ENCODE measurements at places on chromosomes 3 and 15. TPM values are rescaled to one million over a fixed set of nuclear protein-coding genes. Genes with fewer than 3 reads are reported as not detected.

The PAK6 gene
- total RNA-seq, result not detected

The CPN2 gene
- total RNA-seq, result not detected

The SLC24A5 gene
- total RNA-seq, result not detected

The GPR15 gene
- total RNA-seq, result not detected

The SI gene
- total RNA-seq, result not detected

GRCh38 chr3:76061654-76062053 lies 276.3 kb upstream of the ZNF717 start:
- no peak overlapping the region for H3K27ac ChIP-seq
- H3K36me3 ChIP-seq, result no peaks in the 10 kb centered on the region
- no peak for DNase-seq
- H3K4me1 ChIP-seq, result 0 out of 2 replicates have a peak, but pooled peaks cover 2% of the 10 kb centered on the region

GRCh38 chr3:72353236-72354128 lies 494.8 kb downstream of the SHQ1 start:
- H3K36me3 ChIP-seq, result no peaks in the 10 kb centered on the region
- no peak overlapping the region for H3K27ac ChIP-seq
- H3K27me3 ChIP-seq, result no peaks in the 10 kb centered on the region
- DNase-seq, result no peak

- H3K27me3 ChIP-seq, result no peaks in the 10 kb centered on the region
- no peaks in the 10 kb centered on the region for H3K4me1 ChIP-seq
- H3K27ac ChIP-seq, result no peak overlapping the region
- DNase-seq, result no peak
- H3K36me3 ChIP-seq, result no peaks in the 10 kb centered on the region
Measured at GRCh38 chr3:17580901-17581300, 161.5 kb downstream of the TBC1D5 start.

GRCh38 chr3:31948280-31948679 lies 32.8 kb downstream of the OSBPL10 start:
- H3K36me3 ChIP-seq, result no peaks in the 10 kb centered on the region
- H3K27me3 ChIP-seq, result no peaks in the 10 kb centered on the region
- DNase-seq, result no peak

DNA sequence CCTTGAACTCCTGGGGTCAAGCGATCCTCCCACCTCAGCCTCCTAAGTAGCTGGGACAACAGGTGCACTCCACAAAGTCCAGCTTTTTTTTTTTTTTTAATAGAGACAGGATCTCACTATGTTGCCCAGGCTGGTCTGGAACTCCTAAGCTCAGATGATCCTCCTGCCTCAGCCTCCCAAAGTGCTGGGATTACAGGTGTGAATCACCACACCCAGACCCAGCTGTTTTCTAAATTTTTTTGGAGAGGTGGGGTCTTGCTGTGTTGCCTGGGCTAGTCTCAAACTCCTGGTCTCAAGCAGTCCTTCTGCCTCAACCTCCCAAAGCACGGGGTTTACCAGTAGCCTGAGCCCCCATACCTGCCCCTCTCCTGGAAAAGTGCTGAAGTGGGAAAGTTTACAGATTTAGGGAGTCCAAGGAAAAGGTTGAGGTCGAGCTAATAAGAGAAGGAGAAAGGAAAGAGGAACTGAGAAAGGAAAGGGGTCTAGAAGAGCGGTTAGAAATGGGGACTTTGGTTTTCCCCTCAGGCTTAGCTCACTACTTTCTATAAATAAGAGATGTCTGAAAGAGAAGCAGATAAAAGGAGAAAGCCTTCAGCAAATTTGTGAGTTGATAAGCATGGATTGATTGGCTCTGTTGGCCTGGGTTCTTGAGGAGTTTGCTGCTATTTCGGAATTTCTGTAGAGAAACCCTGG lies 23.6 kb downstream of the UBE2E1 start:
- no peaks in the 10 kb centered on the region for H3K27me3 ChIP-seq
- peaks cover 3% of the 10 kb centered on the region for H3K36me3 ChIP-seq
- H3K27ac ChIP-seq, result no peak overlapping the region
- H3K4me3 ChIP-seq, result no peak overlapping the region
- no peak for DNase-seq

- no peak overlapping the region for H3K27ac ChIP-seq
- H3K4me1 ChIP-seq, result no peaks in the 10 kb centered on the region
- no peaks in the 10 kb centered on the region for H3K27me3 ChIP-seq
- H3K4me3 ChIP-seq, result no peak overlapping the region
Measured at GRCh38 chr3:188796122-188796631, 375.6 kb upstream of the TPRG1 start.

DNA sequence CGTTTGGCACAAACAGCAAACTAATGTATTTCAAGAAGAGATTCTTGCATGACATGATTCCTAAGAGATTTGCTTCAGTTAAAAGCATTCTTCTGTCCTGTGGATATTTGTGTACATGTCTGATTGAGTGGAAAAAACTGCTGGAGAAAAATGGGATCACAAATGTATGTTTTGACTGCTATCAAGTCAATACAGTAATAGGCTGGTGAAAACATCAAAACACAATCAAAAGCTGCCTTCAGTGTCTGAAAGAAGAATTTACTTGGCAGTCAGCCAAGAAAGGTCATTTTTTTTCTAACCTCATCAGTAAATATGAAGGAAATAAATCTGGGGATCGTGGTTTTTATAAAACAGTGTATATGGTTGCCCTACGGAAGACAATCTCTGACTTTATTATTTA lies 1214.8 kb downstream of the NSUN3 start:
- H3K27me3 ChIP-seq, result no peaks in the 10 kb centered on the region
- no peaks in the 10 kb centered on the region for H3K36me3 ChIP-seq
- peak; percentile 35 for DNase-seq
- H3K4me1 ChIP-seq, result no peaks in the 10 kb centered on the region

GRCh38 chr3:172622916-172623700 lies 87.8 kb downstream of the NCEH1 start:
- no peaks in the 10 kb centered on the region for H3K27me3 ChIP-seq
- H3K4me1 ChIP-seq, result no peaks in the 10 kb centered on the region
- no peaks in the 10 kb centered on the region for H3K36me3 ChIP-seq
- no peak for DNase-seq
- no peak overlapping the region for H3K27ac ChIP-seq

DNA sequence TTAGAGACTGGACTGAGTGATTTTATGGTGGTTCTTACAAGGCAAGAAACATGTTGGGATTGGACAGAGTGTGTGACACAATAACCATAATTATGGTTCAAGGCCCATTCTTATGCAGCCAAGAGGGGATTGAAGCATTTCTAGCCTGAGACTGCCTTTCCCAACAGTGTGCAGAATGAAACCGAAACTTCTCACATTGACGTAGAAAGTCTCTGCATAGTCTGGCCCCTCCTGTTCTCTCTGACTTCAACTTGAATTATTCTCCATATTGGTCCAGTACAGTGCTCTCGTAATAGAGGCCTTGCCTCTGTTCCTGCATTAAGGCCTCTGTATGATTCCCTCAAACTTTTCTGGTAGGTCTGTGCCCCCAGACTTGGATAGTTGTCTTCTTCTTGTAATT lies 138.3 kb downstream of the DIPK2A start:
- H3K36me3 ChIP-seq, result no peaks in the 10 kb centered on the region
- H3K27ac ChIP-seq, result no peak overlapping the region
- no peak overlapping the region for H3K4me3 ChIP-seq
- peaks cover 27% of the 10 kb centered on the region for H3K4me1 ChIP-seq
- H3K27me3 ChIP-seq, result no peaks in the 10 kb centered on the region
- DNase-seq, result no peak

DNA sequence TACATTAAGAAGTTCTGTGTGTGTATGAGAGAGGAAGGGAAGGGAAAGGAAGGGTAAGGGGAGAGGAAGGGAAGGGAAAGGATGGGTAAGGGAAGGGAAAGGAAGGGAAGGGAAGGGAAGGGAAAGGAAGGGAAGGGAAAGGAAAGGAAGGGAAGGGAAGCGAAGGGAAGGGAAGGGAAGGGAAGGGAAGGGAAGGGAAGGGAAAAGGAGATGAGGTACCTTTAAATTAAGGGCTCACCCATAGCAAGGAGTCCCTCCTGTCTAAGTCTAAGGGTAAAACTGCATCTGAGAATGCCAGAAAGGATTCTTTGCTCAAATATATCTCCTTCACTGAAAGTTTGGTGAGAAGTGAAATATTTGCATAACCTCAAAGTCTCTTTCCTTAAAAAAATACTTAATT lies 572.1 kb upstream of the ADAMTS9 start:
- no peak for DNase-seq
- no peaks in the 10 kb centered on the region for H3K4me1 ChIP-seq
- H3K36me3 ChIP-seq, result no peaks in the 10 kb centered on the region
- H3K4me3 ChIP-seq, result no peak overlapping the region
- no peaks in the 10 kb centered on the region for H3K27me3 ChIP-seq

DNA sequence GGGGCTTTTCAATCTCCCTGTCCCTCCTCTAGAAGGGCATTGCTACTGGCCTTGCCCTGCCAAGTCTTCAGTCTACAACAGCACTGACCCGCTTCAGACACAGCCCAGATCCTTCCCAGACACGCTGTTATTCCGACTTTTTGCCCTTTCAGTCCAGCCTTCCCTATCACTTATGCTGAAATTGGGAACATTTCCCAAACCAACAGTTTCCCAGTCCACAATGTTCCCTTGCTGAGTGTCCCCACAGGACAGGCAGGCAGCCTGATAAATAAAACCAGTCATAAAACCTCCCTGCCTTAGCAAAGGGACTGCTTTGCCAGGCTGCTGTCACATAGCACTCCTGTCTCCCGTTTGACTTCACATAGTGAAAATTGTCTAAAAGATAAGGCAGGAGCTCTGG lies 43.5 kb downstream of the GOLGA6L2 start:
- no peaks in the 10 kb centered on the region for H3K27me3 ChIP-seq
- H3K4me1 ChIP-seq, result no peaks in the 10 kb centered on the region
- H3K4me3 ChIP-seq, result no peak overlapping the region

DNA sequence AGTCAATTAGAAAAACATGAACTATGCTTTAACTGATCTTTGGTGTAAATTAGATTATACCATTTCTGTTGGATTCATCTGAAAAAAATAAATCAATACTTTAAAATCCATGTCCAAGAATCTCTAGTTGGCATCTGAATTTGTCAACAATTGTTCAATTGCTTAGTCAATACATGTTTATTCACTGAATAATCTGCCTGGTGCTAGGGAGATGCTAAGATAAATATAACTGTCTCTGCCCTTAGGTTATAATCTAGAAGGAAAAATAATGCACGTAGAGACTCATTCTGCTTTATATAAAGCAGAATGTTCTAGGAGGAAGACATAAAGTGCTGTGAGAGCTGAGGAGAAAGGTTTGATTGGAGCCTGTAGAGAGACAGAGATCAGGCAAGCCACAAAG lies 537.2 kb upstream of the IL12A start:
- no peak for DNase-seq
- H3K4me1 ChIP-seq, result no peaks in the 10 kb centered on the region
- H3K27me3 ChIP-seq, result no peaks in the 10 kb centered on the region

GRCh38 chr3:48623851-48624547 lies 2.4 kb upstream of the TMEM89 start:
- peaks cover 2% of the 10 kb centered on the region for H3K36me3 ChIP-seq
- H3K4me1 ChIP-seq, result no peaks in the 10 kb centered on the region
- no peak overlapping the region for H3K27ac ChIP-seq
- no peak for DNase-seq

DNA sequence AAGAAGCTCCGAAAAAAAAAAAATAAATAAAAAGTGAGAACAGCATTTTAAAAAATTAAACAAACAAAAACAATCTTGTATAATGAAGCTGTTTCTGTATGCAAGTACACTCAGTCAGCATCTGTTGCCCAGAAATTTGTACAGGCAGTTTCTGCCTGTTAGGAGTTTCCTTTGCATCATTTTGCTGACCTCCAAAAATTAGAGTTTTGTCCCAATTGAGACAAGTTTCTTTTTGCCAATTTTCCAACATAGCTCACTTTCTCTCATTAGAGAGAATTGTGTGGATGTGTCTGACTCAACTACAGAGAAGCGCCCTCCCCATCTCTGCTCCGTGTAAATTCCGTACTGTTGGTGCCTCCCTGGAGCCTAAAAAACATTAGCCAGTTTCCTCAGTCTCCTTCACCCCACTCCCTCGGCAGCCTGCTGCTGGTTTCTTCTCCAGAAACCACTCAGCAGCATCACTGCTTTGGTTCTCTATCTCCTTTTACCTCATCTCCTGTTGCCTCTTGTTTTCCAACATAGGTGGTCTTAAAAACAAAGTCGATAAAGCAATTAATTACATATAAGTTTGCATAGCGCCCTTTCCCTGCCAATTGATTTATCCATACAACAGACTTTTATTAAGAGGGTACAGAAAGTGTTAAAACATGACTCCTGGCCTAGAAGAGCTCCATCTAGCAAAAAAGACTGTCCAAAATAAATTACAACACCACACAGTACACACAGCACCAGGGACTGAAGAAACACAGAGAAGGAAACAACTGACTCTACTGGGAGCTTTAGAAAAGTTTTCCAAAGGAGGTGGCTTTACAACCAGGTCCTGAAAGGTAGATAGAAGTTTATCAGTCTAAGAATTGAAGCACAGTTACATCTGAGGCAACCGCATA lies 286.7 kb downstream of the SHOX2 start:
- H3K27ac ChIP-seq, result no peak overlapping the region
- H3K36me3 ChIP-seq, result no peaks in the 10 kb centered on the region
- no peak overlapping the region for H3K4me3 ChIP-seq
- no peak for DNase-seq
- no peaks in the 10 kb centered on the region for H3K27me3 ChIP-seq

DNA sequence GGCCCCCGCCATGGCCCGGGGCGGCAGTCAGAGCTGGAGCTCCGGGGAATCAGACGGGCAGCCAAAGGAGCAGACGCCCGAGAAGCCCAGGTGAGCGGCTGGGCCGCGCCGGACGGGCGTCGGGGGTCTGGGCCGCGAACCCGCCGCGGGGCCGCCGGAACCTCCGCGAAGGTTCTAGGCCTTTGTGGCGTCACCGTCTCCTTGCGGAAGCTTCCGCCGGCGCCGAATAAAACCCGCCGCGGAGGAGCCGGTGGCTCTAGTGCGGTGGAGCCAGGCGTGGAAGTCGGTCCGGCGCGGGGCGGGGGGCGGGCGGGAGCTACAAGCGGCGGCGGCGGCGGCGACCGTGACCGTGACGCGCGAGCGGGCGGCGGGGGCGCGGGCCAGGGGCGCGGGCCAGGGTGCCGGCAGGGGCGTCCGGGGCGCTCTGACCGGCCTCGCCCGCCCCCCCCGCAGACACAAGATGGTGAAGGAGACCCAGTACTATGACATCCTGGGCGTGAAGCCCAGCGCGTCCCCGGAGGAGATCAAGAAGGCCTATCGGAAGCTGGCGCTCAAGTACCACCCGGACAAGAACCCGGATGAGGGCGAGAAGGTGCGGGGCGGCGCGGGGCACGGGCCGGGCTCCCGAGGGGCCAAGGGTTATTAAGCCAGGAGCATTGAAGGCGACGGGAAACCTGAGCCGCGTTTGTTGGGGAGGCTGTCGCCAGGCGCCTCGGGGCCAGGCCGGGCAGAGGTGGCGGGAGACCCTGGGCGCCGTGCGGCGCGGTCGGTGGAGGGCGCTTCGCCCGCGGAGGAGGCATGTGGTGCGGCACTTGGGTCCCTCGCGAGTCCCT lies at the start of gene DNAJA4:
TSS of gene DNAJA4 (plus strand) at position 259 of the 833 bp plus-strand sequence. CDS start at position 461, 202 bp downstream.
- no peak within 1 kb of the TSS for H3K4me3 ChIP-seq
- no peak for DNase-seq
- H3K27ac ChIP-seq, result no peak within 1 kb of the TSS
- H3K36me3 ChIP-seq, result no peaks in the 10 kb centered on the region
- no peaks in the 10 kb centered on the region for H3K27me3 ChIP-seq

DNA sequence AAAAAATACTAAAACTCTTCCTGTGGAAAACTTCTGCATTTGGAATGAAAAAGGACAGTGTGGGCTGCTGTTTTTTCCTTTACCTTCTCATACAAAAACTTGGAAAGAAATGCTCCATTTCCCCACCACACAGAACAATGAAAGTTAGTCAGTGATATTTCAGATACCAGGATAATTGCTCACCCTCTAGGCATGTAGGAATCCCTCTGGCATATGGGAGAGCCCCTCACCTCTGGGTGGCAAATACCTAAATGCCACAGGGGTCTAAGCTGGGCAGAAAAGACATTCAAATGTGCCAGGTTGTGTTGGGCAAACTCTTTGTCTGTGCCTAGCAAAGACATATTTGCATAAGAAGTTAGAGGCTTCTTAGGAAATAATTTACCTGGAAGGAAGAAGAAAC lies 560.3 kb upstream of the NR2F2 start:
- no peaks in the 10 kb centered on the region for H3K27me3 ChIP-seq
- no peak overlapping the region for H3K4me3 ChIP-seq
- 0 out of 2 replicates have a peak overlapping the region, but pooled peaks have one; percentile 7 for H3K27ac ChIP-seq
- DNase-seq, result peak; percentile 14
